Testis (tissue), 5 donors: ENCODE measurements at places on chromosomes 2 and 18. TPM values are rescaled to one million over a fixed set of nuclear protein-coding genes. Genes with fewer than 3 reads are reported as not detected.

Gene MC5R
- not detected for polyA plus RNA-seq

Gene WDR54
- polyA plus RNA-seq, result 90.6 TPM

Gene MGAT4A
- 12.1 TPM for polyA plus RNA-seq

Gene CACNB4
- 7.8 TPM for polyA plus RNA-seq

GRCh38 chr2:61158356-61158955 lies 3.5 kb upstream of the C2orf74 start:
- no peak for DNase-seq

DNA sequence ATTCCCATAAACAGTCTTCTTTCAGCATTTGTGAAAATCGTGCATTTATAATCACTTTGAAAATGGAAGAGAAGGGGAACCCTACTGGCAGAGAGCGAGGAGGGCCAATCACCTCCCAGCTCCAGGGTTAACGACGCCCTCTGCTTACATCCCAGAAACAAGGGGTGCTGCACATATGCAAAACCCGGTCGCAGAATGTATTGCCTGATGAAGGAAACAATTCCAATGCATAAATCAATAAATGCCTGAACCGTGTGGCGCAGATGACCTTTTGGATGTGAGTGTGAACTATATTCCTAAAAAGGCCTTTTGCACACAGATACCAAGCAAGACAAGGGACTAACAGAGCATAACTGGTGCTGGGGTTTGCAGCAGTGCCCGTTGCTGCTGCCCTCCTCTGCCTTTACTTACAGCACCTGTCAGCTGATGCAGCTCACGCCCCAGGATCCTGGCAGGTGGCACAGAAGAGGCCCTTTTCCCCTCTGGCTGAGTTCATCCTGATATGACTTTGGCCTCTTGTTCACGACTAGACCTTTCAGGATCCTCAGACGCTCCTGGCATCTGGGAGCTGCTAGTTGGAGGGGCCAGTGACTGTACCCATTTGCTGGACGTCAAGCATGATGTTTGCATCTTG lies 67.8 kb downstream of the MYT1L start:
- DNase-seq, result no peak

- no peak for DNase-seq
These were observed 346.2 kb downstream of the ZNF521 start for GRCh38 chr18:25005541-25006403.

DNA sequence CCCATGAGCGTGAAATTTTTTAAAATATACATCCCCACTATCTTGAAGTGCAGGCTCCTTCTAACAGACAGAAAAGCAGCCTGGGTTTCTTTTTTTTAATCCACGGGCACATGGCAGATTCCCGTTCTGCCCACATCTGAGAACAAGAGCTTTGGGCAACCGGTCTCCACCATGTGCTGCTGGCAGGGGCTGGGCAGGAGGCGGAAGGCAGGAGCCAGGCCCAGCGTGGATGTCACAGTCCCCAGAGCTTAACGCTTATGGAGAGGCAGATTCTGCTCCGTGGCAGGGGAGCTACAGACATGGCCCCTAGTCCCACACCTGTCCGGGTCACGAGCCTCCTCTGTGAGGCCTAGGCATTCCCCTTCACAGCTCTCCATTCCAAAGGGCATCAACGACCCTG lies 503.0 kb upstream of the MYT1L start:
- DNase-seq, result no peak

DNA sequence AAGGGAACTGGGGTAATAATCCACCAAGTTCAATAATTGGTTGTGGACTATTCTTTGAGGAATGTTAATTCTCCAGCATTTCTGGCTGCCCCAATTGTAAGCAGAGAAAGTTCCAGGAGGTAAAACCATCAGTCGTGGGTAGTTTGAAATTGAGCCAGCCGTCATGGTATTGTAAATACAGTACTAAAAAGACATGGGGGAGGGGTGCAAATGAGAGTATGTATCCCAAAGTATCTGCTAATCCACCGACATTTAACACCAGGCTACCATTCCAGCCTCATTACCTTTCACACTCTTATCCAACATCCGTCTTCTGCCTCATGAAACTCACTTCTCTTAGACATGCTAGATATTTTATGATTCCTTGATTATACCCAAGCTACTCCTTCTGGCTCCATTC lies 507.9 kb downstream of the ERBB4 start:
- DNase-seq, result no peak

DNA sequence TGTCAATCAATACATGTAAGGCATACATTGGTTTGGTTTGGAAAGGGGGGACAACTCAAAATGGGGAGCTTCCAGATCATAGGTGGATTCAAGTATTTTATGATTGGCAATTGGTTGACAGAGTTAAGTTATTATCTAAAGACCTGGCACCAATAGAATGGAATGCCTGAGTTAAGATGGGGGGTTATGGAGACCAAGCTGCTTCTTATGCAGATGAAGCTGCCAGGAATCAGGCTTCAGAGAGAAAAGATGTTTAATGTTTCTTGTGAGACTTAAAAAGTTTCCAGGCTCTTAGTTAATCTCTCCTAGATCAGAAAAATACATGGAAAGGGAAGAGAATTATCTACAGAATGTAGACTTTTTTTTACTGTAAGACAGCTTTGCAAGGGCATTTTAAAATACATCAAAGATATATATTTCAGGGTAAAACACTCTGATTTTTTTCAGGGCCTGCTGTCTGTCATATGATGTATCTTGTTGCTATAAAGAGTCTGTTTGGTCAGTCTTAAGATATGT lies 1343.2 kb upstream of the LRRTM1 start:
- no peak for DNase-seq

DNA sequence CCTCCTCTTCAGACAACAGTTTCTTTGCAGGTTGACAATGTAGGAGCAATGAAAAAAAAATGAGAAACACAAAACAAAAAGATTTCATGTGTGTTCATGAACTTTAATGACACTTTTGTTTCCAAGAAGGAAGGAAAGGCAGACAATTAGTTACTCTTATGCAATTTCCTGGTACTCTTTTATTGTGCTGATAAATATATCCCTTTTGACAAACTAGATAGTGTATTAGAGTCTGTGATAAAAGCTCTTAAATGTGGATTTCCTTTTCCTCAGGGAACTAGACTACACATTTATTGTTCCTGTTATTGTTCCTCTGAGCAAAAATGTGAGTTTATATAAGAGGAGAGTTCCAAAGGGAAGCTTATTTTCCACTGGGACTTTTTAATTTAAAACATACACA lies 188.7 kb upstream of the NRXN1 start:
- no peak for DNase-seq

DNA sequence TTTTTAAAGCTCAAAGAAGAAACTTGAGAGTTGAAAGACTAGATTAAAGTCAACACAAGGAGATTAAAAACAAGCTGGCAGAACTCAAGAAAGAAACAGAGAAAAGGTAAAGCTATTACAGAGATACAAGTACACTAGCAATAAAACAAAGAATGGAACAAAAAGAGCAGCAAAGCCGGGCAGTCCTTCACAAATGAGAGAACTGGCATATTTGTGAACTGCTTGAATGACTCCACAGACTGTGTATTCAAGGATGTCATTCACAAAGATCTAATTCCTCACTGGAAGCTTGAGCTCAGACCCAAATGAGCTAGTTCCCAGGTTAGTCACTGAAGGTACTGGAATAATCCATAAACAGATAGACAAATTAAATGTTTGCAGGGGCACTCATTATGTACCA lies 318.0 kb downstream of the MYCN start:
- DNase-seq, result no peak

DNA sequence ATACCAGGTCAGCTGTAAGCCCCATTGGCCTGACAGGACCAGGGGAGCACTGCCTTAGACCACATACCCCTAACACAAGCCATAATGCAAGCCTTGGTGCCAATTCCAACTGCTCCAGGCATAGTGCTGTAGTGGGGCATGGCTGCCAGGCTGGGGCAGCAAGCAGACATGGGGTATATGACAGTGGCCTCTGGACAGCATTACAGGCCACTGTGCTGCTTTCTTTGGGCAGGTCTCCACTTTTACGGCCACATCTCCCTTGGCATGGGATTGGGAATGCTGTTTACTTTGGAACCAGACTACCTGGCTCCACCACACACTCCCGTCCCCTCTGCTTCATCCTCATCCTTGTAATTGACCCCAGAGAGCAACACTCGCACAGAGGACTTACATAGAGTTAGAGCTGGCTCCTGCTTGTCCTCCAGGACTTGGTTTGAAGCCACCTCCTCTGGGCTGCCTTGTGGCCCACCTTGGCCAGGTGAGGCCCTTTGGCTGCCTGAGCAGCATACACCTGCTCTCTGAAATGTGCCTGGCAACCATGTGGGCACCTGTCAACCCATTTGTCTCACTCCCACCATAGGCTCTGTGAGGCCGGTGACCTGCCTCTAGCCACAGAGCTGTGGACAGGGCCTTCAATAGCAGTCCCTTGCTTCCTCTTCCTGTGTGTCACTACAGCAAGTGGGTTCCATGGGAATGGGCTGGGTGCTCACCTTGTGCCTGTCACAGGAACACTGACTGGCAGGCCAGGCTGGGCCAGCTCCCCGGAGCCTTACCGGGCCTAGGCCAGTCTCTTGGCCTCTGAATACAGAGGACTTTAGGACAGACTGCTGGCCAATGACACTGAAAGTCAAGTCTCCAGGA lies 262.6 kb upstream of the HS6ST1 start:
- DNase-seq, result no peak

DNA sequence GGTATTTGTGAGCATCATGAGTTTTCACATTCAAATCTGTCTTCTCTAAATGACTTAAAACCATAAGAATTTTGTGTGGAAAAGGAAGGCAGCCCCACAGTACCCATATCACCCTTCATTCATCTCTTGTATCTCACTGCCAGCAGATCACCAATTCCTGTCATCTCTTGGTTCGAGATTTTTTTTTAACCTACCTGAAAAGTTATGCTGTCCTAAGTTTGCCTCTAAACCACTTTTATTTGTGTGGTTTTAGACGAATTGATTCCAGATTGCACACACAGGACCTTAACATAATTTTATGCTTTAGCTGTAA lies 32.0 kb downstream of the ABCG5 start:
- no peak for DNase-seq
